ENCODE measurements at places on chromosomes 13 and 19. TPM values are rescaled to one million over a fixed set of nuclear protein-coding genes. Genes with fewer than 3 reads are reported as not detected.

The IZUMO2 gene
- not detected for total RNA-seq

The ZNF101 gene
- 12.3 TPM for total RNA-seq

The EPSTI1 gene
- not detected for total RNA-seq

The UQCRFS1 gene
- 33.2 TPM for total RNA-seq

The SMIM7 gene
- 81.3 TPM for total RNA-seq

The SBSN gene
- not detected for total RNA-seq

The SIGLEC11 gene
- total RNA-seq = not detected
